ENCODE measurements at places on chromosomes 12 and 14. TPM values are rescaled to one million over a fixed set of nuclear protein-coding genes. Genes with fewer than 3 reads are reported as not detected.
A peak's percentile ranks its signal among the peaks of the same experiment; 100 is the strongest.

DTX1 gene
- polyA plus RNA-seq = not detected

DNA sequence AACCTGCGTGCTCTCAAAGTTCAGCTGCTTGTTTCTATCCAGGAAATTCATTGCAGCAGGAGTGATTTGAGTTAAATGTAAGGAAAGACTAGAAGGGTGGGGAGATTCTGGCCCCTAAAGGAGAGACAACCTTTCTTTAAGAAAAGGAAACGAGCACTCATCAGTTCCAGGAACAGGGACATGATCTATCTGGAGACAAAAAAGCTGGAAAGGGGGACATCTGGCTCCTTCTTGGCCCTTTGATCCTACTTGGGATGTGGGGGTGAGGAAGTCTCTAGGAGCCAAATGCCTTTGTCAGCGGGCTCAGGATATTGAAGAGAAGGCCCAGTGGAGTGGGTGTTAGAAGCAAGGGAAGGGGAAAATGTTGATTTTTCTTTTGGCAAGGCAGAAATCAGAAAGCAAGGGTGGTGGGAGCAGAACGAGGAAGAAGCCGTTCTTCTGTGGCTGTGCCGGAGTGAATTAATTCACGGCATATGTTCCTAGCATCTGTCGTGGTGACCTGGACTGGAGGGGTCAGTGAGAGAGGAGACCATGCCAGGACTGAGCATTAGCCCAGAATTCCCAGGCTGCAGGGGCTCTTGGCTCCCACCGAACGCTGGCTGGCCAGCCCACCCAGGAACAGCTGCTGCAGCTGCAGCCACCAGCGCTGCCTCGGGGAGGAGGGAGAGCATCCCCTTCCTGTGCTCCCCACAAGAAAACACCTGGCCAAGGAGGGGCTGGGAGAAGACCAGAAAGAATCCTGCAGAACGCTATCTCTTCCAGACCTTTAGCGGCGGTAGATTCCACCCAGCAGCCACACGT lies 62.8 kb upstream of the GPATCH2L start:
- DNase-seq = no peak
- no peak overlapping the region for H3K4me3 ChIP-seq

DNA sequence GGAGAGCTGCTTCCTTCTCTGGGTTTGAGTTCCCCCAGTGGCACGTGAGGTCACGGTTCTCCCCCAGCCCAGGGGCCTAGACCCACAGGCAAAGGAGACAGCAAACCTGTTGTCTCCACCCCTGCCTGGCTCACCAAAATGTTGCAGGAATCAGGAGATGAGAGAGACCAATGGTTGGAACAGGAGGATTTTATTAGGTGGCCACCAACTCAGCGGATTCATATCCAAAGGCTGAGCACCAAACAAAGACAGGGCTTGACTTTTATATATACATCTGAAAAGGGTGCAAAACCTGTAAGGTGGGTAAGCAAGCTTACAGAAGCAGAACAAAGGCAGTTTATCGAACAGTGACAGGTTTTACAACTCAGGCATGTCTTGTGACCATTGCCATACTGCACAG lies 9.2 kb upstream of the ADAM21 start:
- no peaks in the 10 kb centered on the region for H3K36me3 ChIP-seq
- H3K4me1 ChIP-seq = no peaks in the 10 kb centered on the region
- no peak overlapping the region for H3K4me3 ChIP-seq
- peak; percentile 5 for DNase-seq

DNA sequence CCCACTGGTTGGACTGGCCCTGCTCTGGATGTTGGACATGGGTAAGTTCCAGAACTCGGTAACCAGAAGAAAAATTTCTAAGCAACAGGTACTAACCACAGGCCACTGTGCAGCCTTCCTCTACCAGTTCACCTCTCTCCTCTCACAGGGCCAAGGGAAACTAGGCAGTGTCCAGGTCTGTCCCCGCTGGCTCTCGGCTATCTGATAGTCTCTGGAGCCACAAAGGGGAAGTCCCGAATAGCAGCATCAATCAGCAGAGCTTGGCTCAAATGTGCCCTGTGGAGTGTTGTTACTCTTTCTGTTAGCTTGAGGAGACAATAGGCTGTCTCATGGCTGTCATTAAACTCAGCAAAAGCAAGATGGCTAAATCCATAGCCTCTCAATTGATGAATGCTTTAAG lies 73.2 kb downstream of the TSPAN11 start:
- no peaks in the 10 kb centered on the region for H3K4me1 ChIP-seq
- no peak for DNase-seq
- H3K4me3 ChIP-seq = no peak overlapping the region
- no peaks in the 10 kb centered on the region for H3K27me3 ChIP-seq

GRCh38 chr12:42742716-42743115 lies 153.2 kb upstream of the PRICKLE1 start:
- no peak overlapping the region for H3K4me3 ChIP-seq
- no peak for DNase-seq
- H3K36me3 ChIP-seq = no peaks in the 10 kb centered on the region
- peaks cover 5% of the 10 kb centered on the region for H3K4me1 ChIP-seq
- peak overlapping the region; percentile 23 for H3K27ac ChIP-seq
- no peaks in the 10 kb centered on the region for H3K27me3 ChIP-seq

All from fibroblast of lung (primary cell).